ENCODE measurements at places on chromosomes 5 and 9. TPM values are rescaled to one million over a fixed set of nuclear protein-coding genes. Genes with fewer than 3 reads are reported as not detected.

The THBS4 gene
- total RNA-seq = not detected

The SREK1 gene
- total RNA-seq = 126 TPM

The QRFP gene
- not detected for total RNA-seq

The SHC3 gene
- 1.7 TPM for total RNA-seq

The PCDHB4 gene
- total RNA-seq = 0.13 TPM

The SEMA5A gene
- total RNA-seq = 0.27 TPM

The IL17B gene
- total RNA-seq = not detected

The WWC1 gene
- total RNA-seq = 0.27 TPM

The F2RL1 gene
- 78.1 TPM for total RNA-seq

The GMCL2 gene
- total RNA-seq = not detected

The TNFSF8 gene
- 0.13 TPM for total RNA-seq

The ROR2 gene
- total RNA-seq = not detected

The SLC25A2 gene
- total RNA-seq = 0.27 TPM

The CEL gene
- total RNA-seq = 0.14 TPM

The TLE1 gene
- 40.3 TPM for total RNA-seq

The BARX1 gene
- total RNA-seq = not detected

The FRRS1L gene
- under 0.01 TPM for total RNA-seq

The FOXD4L5 gene
- not detected for total RNA-seq
